ENCODE measurements at places on chromosomes 13 and 19.

GRCh38 chr13:59363313-59363712 lies 800.4 kb downstream of the DIAPH3 start:
- no peak for DNase-seq

- DNase-seq: no peak
These were observed 1.6 kb downstream of the SIGLECL1 start for GRCh38 chr19:51252306-51253079.

GRCh38 chr19:56252699-56253422 lies 19.7 kb upstream of the EDDM13 start:
- peak; percentile 66 for DNase-seq

DNA sequence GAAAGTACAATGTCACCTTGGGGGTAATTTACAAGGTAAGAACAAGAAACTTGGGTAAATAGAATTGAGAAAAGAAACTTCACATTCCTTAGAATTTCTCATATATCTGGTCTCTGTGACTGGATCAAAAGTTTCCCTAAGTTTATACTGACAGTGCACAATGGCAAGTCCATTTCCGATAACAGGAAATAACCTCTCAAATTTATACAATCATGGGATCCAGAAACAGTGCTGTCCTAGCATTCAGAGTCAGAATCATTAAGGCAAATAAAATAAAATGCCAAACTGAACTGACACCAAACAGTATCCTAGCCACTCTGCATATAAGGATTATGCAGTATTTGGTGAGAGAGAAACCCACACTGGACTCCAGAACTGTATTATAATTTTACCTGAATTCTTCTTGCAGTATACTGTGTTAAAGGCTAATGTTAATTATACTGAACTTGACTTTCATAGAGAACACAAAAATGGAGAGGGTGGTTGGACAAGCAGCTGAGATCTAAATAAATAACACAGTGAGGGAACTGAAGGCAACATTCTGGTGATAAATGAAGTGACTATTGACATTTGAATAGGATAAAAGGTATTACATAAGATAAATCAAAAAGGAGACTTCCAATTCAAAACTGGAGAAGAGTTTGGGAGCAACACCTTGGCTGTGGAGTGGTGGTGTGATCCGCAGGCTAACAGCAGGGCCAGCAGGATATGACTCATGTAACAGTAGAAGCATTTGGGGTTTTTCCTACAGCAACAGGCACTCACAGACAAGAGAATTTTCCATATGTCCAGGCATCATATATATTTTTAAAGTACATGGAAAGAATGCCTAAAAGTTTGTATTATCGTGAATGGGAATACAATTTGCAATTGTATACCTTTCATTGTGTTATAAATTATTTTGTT lies 932.5 kb upstream of the MIR17HG start:
- no peak for DNase-seq

GRCh38 chr19:19774354-19775033 lies 41.6 kb upstream of the ZNF14 start:
- DNase-seq: no peak

DNA sequence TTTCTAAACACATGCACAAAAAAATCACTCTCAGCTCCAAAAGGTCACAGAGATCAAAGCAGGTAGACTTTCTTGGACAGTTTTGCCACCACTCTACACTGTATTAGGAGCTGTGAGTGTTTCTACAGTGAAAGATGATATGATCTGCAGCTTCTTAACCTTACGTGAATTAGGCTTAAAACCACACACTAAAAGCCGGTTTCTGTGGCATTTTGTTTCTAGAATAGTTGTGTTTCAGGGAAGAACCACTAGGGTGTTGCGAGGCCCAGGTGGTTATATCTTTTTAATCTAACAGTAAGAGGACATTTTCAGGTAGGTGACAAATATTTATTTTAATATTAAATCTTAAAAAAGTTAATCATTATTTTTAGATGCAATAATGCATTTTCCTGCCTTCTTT lies 216.4 kb downstream of the KLF5 start:
- DNase-seq: no peak

- DNase-seq: no peak
These were observed 45.2 kb upstream of the HMGB1 start for GRCh38 chr13:30510811-30511371.

- no peak for DNase-seq
These were observed 190.6 kb downstream of the MZT1 start for GRCh38 chr13:72536714-72537394.

DNA sequence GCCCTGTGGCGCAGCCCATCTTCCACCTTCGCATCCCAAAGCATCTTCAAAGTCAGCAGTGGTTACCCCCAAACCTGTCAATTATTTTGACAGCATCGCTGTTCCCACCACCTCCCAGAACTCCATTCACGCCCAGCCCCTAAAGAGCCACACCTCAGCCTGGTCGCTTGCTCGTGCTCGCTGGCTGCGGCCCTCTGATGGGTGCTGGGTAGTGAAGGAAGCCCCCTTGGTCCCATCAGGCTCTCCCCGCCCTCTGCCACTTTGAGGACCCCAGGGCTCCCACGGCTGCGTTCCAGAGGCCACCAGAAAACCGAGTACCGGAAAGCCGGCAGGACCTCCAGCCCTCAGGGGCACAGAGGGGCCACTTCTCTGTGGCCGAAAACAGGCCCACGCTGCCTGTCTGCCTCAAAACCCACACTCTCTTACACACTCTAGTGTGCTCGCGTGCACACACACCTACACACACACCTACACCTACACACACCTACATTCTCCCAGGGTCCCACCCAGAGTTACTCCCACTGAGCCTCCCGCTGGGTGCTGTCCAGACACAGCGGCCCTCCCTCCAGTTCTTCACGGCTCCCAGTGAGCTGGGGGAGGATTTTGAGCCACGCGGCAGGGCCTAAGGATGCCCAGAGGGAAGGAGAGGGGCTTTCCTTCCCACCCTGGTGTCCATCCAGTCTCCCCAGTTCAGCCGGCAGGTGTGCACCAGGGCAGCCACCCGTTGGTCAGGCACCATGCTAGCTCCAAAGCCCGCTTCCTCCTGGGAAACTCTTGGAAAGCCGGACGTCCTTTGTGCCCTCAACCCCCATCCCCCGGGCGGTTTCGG lies 1.9 kb downstream of the VSTM2B start:
- DNase-seq: no peak

DNA sequence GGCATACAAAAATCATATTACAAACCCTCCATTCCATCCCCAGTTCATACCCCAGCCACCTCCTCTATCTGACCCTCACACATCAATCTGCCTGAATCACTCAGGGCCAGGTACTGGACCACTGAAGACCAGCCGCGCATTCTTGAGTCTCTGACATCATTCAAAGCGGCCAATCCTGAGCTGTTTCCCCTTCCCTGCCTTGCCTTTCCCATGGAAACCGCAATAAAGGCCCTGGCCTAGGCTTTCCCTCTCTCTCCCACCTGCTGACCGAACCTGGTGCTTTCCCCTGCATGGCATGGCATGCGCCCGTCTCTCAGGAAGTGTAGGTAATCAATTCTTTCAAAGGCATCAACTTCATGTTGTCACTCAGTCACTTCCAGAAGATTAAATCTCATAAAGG lies 17.7 kb upstream of the HIF3A start:
- no peak for DNase-seq

- no peak for DNase-seq
These were observed 273.7 kb downstream of the KLF12 start for GRCh38 chr13:73860501-73860900.

DNA sequence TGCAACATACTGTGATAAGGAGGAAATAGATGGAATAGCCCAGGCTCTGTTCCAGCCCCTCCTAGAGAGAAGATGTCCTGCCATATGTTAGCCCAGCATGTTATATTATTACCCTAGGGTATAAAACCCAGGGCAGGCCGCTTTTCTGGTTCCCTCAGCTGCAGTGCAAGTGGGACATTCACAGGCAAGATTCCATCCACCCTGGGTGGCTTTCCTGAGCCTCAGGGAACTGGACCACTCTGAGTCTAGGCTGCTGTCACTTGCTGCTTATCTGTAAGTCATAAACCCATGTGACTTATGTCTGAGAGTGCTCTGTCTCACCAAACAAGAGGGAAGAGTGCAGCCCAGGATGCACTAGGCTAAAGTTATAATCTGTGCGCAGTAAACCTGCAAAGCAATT lies 413.2 kb downstream of the MZT1 start:
- DNase-seq: no peak

GRCh38 chr19:2602391-2603181 lies 99.9 kb downstream of the GNG7 start:
- no peak for DNase-seq

- DNase-seq: no peak
These were observed 939.0 kb upstream of the SLITRK1 start for GRCh38 chr13:84821261-84821660.

DNA sequence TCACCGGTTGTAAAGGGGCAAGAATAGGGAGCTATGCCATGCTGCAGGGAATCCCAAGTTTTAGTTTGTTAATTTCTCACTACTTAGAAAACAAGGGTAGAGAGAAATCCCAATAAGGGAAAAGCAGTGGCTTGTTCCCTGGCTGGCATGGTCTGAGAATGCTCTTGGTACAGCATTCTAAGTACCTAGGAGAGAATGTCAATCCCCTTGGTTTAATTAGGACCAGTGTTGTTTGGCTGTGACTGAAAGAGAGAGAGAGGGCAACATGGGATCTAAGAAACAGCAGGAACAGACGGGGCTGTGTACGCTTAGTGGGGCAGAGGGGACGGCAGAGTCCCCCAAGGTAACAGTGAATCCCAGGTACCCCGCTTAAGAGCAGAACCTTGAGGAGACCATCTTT lies 228.8 kb downstream of the PCDH9 start:
- no peak for DNase-seq

GRCh38 chr13:114043421-114044053 lies 69.7 kb upstream of the C13orf46 start:
- no peak for DNase-seq

DNA sequence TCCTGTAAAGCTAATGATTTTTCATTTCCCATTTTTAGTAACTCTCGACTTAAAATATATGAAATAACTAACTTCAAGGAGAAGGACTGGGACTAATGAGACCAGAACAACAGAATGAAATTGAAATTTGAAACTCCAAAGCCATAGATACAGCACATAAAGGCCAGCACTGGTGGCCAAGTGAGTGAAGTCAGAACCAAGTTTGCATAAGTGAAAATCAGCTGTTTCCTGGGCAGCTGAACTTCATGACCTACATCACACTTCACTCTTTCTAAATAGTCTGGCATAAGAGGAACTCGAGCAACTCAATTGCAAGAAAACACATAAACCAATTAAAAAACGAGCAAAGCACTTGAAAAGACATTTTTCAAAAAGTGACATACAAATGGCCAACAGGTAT lies 84.5 kb downstream of the DCLK1 start:
- no peak for DNase-seq

DNA sequence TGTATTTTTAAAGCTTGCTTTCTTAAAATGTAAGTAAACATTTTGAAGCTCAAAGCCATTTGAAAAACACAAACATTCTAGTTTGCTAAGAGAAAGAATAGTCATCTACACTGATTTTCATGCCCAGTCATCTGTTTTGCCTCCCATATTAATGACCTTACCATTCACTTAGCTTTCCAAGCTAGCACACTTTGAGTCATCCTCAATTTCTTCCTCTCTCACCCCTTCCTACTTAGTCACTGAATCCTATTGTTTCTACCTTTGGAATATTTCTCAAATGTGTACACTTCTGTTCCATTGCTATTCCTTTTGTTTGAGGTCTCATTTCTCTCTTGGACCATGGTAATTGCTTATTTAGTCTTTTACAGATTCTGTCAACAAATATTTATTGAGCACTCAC lies 7.3 kb upstream of the HS6ST3 start:
- no peak for DNase-seq
